Dorsolateral prefrontal cortex (tissue), 122 donors: ENCODE measurements at places on chromosomes 3 and 15. TPM values are rescaled to one million over a fixed set of nuclear protein-coding genes. Genes with fewer than 3 reads are reported as not detected.

The NR1I2 gene
- 0.23 TPM for total RNA-seq

The IQCF5 gene
- total RNA-seq = not detected

The NME9 gene
- 11.9 TPM for total RNA-seq

The FMN1 gene
- total RNA-seq = 92.8 TPM

The TGM4 gene
- not detected for total RNA-seq

The CFAP92 gene
- total RNA-seq = 7.0 TPM

The UBAP1L gene
- total RNA-seq = 46.4 TPM

- no peak for DNase-seq
Measured at GRCh38 chr15:75114327-75114726, 87.4 kb upstream of the C15orf39 start.

- peak; percentile 70 for DNase-seq
Measured at GRCh38 chr3:17841190-17841828, 98.9 kb upstream of the TBC1D5 start.

DNA sequence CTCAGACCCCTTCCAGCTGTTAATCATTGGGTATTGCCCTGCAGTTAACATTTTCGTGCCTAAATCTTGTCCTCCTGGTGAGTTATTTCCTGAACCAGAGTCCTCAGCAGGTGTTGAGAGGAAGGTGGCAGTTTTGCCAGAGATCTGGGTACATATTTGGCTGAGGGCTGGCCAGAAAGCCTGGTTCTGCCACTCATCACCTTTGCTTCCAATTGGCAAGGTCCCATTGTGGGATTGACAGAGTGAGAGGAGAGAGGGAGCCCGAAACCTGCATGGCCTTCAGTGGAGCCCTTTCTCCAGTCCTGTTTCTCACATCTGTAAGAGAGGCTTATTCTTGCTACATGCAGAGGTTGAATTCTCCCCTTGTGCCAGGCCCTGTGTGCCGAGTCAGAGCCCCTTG is 8.9 kb upstream of the TKT start:
- no peak for DNase-seq

DNA sequence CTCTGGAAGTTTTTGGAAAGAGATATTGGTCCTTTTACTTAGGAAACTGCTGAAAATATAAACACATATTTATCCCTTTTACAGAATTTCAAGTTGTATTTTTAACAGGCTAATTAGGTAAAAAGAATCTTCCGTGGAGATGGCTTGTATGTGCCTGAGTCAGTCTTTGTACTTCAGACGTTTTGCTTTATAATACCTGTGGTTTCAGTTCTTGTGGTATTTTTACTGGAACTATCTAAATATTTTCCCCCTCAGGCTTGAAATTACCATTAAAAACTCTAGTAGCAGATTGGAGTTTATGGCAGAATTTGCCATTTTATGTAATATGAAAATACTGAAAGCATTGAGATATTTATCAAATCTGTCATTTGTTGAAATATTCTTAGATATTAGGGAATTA is 151.6 kb upstream of the CGNL1 start:
- no peak for DNase-seq

DNA sequence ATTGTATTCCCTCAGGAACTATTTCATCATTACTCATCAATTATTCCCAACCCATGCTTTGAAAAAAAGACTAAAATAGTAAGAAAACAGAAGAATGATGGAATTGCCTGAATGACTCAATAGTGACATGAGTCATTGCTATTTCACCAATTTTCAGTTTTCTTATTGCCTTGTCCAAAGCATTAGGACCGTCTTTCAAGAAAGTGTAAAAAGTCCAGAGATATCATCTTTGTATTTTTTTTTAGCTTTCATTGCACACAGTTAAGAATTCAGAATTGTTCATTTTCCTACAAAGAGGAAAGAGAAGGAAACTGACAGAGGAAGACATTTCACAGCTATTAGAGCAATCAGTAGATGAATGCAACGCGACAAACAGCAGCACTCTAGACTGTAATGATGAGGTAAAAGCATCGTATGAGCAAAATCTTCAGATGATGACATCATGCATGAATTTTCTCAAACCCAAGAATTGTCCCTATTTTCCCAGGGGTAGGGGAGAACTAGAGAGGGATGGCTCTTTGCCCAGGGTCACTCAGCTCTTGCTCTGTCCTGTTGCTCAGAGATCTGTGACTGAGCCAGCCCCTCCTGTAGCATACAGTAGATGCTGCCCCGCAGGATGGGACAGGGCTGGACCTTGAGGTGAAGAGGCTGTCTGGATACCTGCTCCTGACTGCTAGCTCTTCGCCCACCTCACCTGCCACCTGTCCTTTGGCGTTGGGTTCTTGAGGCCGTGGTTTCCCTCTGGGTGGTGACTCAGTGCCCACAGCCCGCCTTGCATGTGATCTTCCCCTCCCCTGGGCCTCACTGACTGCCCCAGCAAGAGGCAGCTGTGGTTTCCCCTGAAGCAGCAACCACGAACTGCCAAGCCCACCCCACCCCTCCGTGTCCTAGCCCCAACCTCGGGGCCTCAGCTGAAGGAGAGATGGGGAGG is 84.8 kb downstream of the PPCDC start:
- no peak for DNase-seq

GRCh38 chr3:178454726-178455125 is 81.5 kb upstream of the KCNMB2 start:
- DNase-seq = no peak

- no peak for DNase-seq
Measured at GRCh38 chr3:152392272-152392880, 123.6 kb downstream of the MBNL1 start.

DNA sequence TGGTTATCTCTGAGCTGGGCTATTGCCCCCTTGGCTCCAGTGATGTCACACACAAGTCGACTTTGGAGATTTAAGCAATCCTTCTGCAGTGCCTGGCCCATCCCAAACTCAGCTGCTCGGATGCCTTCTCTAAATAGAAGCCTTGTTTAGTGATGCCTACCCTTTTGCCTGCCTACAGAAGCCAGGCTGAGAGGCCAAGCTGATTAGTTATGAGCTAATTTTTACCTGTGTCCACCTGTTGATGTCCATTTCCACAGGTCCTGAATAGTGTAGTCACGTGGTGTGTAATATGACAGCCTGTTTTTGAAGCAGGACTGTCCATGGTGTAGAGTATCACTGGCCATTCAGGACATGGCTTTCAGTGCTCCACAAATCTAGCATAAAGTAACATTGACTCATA is 45.5 kb downstream of the SSUH2 start:
- no peak for DNase-seq

- no peak for DNase-seq
Measured at GRCh38 chr3:46860017-46860809, 3.0 kb downstream of the MYL3 start.

GRCh38 chr15:62389885-62390790 is 225.1 kb upstream of the C2CD4B start:
- DNase-seq = peak; percentile 59

DNA sequence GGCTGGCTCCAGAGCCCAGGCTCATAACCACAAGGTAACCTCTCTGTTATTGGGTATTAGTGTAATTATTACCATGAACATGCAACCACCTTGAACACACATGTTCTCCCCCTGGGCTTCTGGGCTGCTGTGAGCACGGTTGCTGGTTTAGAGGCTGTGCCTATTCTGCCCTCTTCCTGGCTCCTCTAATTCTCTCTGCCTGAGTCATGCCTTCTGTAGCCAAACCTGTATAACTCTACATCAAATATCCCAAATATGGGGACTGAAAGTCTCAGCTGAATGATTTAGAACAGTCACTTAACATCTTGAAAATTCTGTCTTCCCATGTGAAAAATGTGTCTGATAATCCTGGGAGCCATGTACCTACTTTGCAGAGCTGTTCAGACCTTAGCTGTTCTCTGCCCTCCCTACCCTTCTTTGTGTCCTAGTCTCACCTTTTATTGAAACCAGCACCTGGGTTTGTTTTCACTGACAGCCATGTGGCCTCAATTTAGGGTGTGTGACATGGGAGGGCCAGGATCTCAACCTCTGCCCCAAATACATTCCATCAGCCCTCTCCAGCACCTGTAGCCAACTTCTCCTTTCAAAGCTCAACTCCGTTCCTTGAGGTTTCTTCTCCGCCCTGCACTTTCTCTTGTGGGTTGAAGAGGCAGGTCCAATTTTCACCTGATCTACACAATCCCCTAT is 60.7 kb downstream of the PDZRN3 start:
- no peak for DNase-seq

GRCh38 chr3:182693723-182694122 is 99.6 kb upstream of the ATP11B start:
- DNase-seq = no peak

GRCh38 chr15:99844150-99844549 is 110.9 kb upstream of the LYSMD4 start:
- no peak for DNase-seq

DNA sequence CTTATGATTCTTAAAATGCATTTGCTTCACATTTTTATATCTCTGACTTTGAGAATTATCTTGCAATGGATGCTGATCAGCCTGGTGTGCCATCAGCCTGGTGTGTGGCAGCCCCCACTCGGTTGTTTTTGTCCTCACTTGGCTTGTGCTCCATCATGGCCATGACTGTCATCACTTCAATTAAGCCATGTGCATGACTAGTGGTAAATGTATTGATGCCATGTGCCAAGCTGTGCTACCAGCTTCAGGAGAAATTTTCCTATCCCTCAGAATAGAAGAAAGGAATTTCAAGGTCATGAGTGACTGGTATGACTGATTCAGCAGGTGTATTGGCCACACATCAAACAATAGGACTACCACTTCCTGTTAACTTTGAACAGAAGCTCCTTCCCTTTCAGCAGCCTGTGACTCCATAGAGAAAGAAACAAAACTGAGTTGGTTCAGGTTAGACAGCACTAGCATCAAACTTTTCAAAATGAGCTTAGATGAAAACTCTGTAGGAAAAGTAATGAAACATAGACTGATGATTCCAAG is 251.7 kb downstream of the GRM7 start:
- no peak for DNase-seq

GRCh38 chr3:153273767-153274435 is 111.9 kb downstream of the RAP2B start:
- no peak for DNase-seq

GRCh38 chr15:66109826-66110225 is 143.7 kb downstream of the MEGF11 start:
- no peak for DNase-seq

DNA sequence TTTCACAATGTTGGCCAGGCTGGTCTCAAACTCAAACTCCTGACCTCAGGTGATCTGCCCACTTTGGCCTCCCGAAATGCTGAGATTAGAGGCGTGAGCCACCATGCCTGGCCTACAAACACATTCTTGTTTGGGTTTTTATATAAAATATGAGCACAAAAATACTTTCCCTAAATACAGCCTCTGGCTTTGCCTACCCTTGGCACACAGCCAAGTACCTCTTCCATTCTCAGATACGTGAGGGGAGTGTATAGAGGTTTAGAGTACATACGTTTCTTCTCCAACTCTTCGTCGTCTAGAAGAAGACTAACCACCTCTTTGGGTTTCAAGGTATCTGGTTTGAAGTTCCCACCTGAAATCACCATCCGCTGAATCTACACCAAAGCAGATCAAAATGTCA is 33.5 kb downstream of the CHAC1 start:
- no peak for DNase-seq

GRCh38 chr3:46116996-46117395 is 89.7 kb upstream of the XCR1 start:
- no peak for DNase-seq

DNA sequence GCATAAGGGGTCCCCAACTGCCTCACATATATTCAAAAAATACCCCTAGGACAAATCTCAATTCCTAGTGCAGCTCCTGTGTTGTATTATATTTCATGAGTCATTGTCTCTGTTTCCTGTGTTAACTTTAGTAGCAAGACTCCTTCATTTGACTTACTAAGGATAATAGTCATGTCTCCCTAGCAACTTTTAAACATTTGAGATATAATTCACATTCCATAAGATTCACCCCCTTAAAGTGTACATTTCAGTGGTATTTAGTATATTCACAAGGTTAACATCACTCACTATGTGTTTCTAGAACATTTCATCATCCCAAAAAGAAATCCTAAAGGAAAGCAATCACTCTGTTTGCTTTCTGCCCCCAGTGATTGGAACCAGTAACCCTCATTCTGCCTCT is 121.3 kb upstream of the WNT7A start:
- no peak for DNase-seq

- DNase-seq = no peak
Measured at GRCh38 chr15:41727143-41727542, 47.1 kb upstream of the MAPKBP1 start.

DNA sequence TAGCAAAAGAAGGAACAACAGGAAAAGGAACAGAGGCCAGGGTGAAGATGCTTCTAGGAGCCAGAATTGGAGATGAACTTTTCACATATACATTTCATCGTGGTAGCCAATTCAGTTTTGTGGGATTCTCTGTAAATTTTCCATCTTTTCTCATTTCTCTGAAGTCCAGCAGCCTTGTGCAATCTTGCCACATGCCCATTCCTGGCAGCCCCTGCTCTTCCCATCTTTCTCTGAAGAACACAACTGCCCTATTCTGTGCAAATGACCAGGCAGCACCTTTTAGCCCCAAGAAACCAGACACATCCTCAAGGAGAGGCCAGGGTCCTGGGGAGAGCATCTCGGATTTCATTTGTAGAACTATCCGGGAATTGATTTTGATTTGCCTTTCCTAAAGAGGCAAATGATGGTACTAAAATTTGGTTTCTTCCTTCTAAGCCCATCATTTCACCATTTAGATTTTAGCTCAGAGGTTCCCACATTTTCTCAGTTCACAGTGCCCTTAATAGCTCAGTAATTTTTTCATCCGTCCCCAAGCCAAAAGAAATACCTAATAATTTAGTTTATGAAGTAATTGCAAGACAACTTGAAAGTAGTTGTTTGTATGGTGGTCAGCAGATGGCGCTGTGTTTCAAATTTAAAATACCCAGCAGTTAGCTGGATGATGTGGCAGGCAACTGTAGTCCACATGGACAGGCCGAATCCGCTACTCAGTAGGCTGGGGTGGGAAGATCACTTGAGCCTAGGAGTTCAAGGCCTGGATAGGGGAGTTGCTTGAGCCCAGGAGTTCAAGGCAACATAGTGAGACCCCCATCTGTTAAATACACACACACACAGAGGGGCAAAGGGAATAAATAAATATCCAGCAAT is 61.3 kb upstream of the ACKR4 start:
- DNase-seq = no peak

DNA sequence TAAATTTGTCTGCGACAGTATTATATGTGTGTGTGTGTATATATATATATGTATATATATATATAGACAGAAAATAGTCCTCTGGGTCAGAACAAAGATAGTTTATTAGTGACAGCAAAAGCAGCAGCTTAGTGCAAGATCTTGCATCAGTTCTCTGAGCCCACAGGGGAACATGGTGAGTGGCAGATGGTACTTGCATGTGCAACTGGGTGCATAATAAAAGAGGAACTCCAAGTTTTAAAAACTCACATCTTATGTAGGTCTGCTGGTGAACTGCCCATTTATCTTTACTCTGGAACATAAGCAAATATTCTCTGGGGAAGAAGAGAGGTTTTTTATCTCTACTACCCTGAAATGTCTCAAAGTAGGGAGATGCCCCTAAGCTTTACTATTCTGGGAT is 276.4 kb downstream of the POLQ start:
- DNase-seq = no peak

DNA sequence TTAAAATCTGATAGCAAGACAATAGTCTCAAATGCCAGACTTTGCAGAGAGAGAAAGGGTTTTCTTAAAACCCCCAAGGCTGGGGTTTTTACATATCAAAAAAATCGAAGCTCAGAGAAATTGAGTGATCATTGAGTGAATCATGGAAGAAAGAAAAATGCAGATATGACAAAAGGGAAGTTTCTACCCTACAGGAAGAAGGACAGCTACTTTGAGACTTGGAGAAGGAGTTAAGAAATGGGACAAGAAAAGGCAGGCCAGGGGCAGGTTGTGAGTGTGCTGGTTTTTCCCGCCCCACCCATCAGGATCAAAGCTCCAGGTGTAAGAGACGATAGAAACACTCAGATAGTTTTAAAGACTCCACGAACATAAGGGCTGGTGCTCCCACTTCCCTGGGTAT is 18.6 kb downstream of the TMEM158 start:
- DNase-seq = no peak
